Uterine smooth muscle cell (primary cell): ENCODE measurements at places on chromosomes 11 and 22. TPM values are rescaled to one million over a fixed set of nuclear protein-coding genes. Genes with fewer than 3 reads are reported as not detected.

APOL1 gene
- 9.8 and 21.5 TPM in 2 replicates for total RNA-seq

RTN4R gene
- total RNA-seq = 0.77 and 1.00 TPM in 2 replicates

TBX10 gene
- not detected in 2 replicates for total RNA-seq

OTOG gene
- total RNA-seq = not detected in 2 replicates

IRAG1 gene
- 5.2 and 22.6 TPM in 2 replicates for total RNA-seq

SAA1 gene
- 0.33 TPM in 1 of 2 replicates, not detected in the other for total RNA-seq
